Left hindlimb (tissue), 1 donor: ENCODE measurements at places on chromosomes 16 and 17.

- DNase-seq, result peak; percentile 46
Observed at GRCh38 chr17:1006054-1006453, 9.1 kb downstream of the TIMM22 start.

DNA sequence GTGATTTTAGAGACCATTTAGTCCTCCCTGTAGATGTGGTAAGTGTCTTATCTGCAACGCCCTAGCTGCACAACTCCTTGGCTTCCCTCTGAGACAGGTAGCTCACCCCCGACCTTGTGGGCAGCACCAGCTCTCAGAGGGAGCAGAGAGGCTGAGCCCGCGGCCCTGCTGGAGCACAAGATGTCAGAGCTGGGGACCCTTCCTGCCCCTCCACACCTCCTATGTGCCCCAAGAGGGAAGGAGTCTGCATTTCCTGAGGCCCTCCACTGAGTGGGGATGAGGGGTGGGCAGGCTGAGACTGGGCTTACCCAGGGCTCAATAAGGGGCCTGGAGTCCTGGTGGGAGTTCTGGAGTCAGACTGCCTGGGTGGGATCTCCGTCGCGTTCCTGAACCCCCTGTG lies 12.2 kb upstream of the ADGRG1 start:
- peak; percentile 12 for DNase-seq

GRCh38 chr17:48244121-48244711 lies 136.7 kb downstream of the SNX11 start:
- no peak for DNase-seq

DNA sequence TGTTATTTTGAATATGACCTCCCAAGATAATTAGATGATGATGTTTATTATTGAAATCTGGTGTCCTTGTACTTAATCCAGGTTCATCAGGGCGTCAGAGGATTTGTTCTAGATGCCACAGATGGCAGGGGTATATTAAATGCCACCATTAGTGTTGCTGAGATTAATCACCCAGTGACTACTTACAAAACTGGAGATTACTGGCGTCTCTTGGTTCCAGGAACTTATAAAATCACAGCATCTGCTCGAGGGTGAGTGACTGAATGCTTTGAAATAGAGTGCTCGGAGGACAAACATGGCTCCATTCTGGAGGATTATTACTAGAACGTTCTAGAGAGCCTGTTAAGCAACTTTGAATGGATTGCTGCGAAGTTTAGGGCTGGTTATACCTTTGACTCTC lies 33.5 kb upstream of the GOSR1 start:
- DNase-seq, result no peak

- no peak for DNase-seq
Observed at GRCh38 chr17:1553354-1554266, 9.0 kb downstream of the PITPNA start.

- DNase-seq, result no peak
Observed at GRCh38 chr17:79627766-79628690, 17.2 kb upstream of the RBFOX3 start.

GRCh38 chr16:27703121-27703520 lies 153.2 kb downstream of the KATNIP start:
- DNase-seq, result no peak
